GM18507 (cell line): ENCODE measurements at places on chromosomes 2 and 18.
A peak's percentile ranks its signal among the peaks of the same experiment; 100 is the strongest.

GRCh38 chr2:27024188-27024587 is 8.6 kb upstream of the TMEM214 start:
- DNase-seq: no peak

DNA sequence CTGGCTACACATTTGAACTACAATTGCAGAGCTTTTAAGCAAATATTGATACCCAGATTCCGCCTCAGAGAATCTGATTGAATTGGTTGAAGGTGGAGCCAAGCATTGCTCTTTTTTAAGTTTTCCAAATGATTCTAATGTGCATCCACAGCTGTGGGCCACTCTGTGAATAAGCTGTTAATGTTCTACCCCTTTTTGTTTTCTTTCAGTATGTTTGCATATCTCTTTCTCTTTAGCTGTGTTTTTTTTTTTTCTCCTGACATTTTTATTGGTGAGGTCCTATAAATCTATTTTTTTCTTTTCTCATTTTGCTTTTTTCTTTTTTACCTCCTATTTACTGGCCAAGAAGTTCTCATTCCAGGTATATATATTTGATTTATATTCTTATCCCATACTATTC is 6.5 kb downstream of the SCN3A start:
- no peak for DNase-seq

DNA sequence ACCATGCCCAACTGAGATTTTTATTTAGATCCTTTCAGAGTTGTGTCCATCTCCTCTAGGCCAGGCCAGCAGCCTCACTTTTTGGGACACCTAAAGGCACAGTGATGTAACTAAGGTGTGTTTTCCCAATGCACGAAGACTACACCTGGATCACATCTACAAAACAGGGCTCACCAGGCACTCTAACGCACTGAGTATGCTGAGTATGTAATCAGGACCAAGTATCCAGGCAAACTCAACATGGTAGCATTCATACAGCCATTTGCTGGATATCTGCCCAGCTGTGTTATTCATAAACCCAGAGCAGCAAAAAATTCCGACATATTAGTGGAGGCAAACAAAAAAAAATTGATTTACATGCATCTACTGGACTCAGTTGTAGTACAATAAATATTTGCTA is 33.8 kb downstream of the LPIN2 start:
- no peak for DNase-seq

DNA sequence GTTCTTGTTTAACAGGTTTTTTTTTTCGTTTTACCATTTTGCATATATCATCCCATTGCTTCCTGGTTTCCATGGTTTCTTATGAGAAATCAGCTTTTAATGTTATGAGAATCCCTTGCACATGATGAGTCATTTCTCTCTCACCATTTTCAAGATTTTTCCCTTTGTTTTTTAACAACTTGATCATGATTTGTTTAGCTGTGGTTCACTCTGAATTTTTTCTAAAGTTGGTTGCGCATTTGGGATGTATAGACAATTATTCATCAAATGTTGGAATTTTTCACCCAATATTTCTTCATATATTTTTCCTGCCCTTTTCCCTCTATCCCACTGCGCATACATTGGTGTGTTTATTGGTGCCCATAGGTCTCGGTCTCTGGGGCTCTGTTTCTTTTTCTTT is 42.4 kb upstream of the BIN1 start:
- DNase-seq: no peak

- DNase-seq: no peak
These were observed 594 bp downstream of the RAD51AP2 start for GRCh38 chr2:17517481-17518211.

- no peak for DNase-seq
These were observed 843.2 kb upstream of the FANCL start for GRCh38 chr2:59084326-59084725.

DNA sequence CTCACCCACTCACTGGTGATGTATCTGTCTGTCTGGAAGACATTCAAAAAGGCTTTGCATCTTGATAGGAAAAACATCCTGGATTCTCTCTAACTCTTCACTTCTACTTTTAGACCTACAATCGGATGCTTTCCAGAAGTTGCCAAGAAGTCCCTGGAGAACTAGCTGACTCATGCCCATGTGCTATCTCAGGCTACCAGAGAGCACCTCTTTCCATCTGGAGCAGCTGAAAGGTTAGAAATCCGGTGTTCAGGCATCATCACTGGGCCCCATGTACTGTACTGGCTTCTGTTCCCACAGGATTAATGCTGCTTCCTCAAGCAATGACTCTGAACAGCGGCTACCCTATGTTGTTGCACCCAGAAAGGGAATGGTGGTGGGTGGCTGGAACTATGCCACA is 259.0 kb downstream of the NBAS start:
- no peak for DNase-seq

- DNase-seq: no peak
These were observed 182.5 kb downstream of the ANKRD44 start for GRCh38 chr2:197128126-197128525.

DNA sequence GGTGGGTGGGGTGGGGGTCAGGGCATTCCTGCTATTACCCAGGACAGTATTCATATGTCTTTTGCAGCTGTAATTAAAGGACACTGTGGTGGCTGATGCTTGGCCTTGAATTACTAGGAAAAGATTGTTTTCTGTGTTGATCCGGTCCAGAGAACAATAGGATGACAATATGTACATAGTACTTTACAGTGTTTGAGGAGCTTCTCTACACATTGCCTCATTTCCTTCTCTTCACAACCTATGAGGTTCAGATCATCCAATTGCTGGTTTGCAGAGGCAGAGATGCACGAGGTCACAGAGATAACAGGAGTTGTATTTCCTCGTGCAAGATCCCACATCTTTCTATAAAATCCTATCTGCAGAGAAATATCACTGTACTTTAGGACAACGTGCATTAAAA is 119.5 kb downstream of the LIPG start:
- no peak for DNase-seq

GRCh38 chr2:124663645-124663997 is 638.5 kb downstream of the CNTNAP5 start:
- DNase-seq: no peak

GRCh38 chr18:48832938-48833700 is 117.6 kb downstream of the SMAD7 start:
- DNase-seq: no peak

DNA sequence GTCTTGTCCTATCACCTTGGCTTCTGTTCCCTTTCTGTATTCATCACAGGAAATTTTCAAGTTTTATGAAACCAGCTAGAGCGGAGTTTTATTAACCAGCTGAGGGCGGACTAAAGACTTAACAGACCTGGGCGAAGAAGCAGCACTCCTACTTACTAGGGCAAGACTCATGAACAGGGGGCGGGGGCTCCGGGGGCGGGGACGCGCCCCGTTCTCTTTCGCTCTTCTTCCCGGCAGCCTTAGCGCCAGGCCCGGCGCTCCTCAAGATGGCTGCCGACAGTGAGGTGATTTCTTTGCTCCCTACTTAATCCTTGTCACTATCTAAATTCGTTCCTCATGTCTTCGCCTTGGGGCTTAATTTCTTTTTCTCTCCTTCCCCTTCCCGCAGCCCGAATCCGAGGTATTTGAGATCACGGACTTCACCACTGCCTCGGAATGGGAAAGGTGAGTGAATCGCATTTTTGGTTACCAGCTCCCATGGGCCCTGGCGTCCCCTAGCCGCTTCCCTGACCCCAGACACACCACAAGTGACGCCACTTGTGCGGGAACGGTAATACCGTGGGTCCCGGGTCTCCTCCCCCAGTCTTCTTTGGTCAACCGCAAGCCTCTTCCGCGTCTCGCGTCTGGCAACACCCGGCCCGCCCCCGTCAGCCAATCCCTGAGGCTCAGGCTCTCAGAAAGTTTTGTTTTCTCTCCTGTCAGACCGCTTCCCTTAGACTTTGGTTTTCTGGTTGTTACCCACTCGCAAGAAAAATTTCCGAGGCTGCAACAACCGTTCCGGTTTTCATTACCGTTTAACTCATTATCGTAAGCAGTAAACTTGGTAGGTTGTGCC is at the start of gene RAB3GAP1:
Gene RAB3GAP1 (plus strand): TSS at position 251 of the 835 bp plus-strand sequence. CDS start 16 bp downstream, at position 267.
- DNase-seq: peak; percentile 75

DNA sequence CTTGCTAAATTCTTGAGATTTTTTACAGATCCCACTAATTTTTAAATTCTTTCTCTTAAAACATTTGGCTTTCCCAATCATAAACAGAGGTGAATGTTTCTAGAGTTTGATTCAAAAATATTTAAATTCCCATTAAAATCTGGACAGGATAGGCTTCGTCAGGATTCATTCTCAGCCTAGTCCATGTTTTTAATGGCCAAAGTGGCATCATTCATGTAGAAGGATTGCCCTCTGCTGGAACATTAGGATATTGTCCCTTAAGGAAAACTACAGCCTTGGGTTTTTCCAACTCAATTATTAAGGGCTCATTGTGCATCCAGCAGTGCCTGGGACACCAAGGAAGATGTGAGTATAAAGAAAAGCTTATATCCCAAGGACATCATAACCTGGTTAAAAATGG is 71.7 kb downstream of the TPGS2 start:
- DNase-seq: no peak

GRCh38 chr2:240995041-240996021 is 3.1 kb upstream of the SNED1 start:
- DNase-seq: no peak

DNA sequence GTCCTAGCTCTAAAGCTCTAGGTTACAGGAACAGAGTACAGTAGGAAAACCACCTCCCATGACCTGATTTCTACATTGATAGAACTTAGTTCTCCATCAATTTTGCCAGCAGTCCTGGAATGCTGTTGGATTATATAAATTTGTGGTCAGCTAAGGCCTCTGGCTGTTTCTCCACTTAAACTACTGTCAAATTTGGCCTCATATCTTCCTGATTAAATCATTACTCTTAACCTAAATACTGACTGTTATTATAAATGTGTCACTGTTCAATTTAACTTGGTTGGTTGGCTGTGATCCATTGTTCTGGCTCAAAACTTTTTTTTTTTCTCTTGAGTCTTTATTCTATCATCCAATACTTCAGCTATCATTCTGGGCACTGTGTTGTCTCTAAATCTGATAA is 71.2 kb downstream of the TGFA start:
- DNase-seq: no peak

DNA sequence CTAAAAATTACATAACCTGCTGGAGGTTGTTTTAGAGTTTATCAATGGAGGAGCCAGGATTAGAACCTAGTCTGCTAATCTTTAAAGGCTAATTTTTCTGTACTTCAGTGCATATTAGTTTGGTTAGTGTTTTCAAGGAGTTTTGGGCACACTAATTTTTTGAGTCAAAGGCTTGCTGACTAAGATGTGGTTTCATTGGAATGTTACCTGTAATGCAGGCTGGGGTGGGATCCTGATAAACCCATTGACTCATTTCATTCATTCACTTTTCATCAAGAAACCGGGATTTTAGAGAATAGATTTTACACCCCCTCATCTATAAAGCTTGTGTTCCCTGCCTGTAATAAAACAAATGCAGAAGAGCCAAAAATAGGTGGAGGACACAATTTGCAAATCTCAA is 91.9 kb upstream of the IL1R2 start:
- no peak for DNase-seq

- DNase-seq: no peak
These were observed 140.6 kb upstream of the LGALSL start for GRCh38 chr2:64313398-64313723.

DNA sequence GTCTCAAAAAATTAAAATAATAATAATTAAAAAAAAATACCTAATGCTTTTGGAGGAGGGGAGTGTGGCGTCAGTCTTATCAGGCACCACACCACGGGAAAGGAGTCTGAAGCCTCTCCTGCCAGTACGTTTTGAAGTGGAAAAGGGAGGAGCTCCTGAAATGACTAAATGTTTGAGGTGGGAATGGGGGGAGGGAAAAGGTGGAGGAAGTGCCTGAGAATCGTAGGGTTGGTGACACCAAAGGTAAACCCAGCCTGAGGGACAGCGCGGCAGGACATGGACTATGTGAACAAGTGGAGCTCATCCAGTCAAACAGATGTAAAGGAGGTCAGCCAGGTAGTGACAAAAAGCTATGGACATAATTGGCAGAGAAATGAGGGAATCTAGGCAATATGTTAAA is 42.2 kb upstream of the EPHA4 start:
- no peak for DNase-seq

DNA sequence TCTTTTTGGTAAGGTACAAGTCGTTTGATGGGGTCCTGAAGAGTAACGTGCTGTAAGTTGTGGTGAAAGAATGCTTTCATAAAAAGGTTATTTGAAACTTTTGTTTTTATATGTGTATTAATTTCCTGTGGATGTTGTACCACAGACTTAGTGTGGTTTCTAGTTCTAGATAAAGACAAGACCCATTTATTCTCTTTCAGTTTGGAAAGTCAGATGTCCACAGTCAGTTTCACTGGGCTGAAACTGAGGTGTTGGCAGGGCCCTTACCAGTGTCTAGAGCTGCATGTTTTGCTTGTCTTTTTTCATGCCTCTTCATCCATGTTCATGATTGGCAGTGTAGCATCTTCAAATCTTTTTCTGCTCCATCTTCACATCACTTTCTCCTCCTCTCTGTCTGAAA is 22.1 kb upstream of the DOCK10 start:
- DNase-seq: no peak

DNA sequence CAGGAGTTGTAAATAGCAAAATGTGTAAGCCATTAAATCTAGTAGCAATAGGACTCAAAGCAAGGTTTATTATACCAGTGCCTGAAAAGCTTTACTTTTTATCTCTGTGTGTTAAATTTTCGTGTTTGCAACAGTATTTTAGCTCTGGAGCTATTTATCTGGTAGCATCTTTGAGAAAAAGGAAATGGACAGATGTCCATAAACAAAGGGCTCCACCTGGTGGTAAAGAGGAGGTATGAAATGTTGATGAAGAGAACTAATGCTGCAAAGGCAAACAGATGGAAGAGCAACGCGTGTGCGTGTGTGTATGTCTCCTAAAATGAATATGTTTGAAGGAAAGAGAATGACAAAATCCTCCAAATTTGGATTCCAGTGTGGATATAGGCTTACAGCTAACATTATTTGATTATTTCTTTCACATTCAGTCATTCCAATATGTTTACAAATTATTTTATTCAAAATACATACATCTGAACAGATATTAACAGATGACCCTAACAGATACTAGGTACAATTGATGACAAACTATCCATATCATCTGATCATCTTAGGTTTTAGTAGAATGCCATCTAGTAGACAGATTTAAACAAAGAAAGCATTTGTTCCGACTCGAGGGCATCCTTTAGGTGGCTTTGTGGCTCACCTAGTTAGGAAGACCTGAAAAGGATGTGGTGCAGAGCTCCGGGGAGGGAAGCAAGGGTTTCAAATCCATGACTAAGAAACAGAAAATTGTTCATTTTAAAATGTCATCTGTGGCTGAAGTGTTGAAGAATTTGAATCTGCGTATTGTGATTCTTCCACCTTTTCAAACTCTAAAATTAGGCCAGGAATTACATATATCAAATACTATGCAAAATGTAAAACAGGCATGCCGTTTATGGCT is 383.3 kb downstream of the MTX2 start:
- no peak for DNase-seq

DNA sequence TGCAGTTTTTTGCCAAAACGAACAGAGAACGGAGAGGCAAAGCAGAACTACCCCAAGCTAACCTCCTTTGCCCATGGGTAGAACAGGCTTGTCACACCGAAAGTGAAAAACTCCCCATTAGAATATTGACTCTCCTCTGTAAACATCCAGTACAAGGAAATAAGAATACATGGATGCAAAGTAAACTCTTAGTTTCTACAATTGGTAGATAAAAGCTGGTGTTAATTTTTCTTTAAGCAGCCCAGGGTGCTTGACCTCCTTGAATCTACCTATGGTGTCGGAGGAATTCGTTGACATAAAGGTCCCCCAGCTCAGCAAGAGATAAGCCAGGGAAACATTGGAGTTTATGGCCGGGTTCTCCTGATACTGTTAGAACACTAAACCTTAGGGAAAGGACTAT is 48.4 kb upstream of the DSG1 start:
- no peak for DNase-seq
